ENCODE measurements at places on chromosomes 6 and 20.

DNA sequence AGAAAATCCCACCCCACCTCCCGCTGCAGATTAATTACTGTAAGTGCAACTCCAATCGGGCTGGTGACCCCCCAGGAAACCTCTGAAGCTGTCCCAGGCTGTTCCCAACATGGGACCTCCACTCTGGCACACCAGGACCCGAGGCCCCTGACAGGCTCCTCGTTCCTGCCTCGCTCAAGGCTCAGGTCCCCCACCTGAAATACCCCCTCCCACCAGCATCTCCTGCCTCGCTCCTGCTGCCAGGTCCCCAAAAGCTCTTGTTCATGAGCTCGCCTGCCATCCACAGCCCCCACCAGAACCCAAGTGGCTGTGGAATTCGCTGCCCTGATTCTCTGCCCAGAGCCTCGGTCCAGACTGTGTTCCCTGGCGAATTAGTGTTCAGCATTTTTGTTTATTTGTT lies 26.1 kb downstream of the NPEPL1 start:
- DNase-seq = no peak

DNA sequence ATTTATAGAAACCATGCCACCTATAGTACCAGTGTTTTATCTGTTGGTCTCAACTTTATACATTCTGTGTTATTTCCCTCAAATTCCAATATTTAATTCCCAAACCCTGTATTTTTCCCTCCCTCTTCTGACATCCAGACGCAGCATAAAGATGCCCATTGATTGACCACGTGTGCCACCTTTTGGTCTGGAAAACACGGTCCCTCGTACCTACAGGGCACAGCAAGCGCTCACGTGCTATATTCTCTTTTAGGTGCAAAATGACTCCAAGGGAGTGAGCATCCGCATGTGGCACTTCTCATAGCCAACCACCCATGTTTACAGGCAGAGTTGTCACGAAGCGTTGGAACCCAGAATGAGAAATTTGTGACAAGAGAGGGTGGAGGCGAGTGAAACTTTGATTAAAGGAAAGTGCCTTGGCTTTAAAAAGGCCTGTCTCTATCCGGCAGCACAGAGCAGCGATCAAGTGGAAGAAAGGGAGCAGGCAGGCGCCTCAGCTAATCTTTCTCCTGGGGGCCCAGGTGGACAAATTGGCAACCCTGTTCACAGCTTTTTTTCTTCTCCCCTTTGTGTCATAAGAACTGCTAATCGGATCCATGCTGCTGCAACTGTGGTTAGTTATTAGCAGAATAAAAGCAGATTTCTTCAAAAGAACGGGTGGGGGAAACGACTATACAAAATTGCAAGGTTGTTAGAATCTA lies 225.9 kb downstream of the TMEM242 start:
- DNase-seq = no peak

DNA sequence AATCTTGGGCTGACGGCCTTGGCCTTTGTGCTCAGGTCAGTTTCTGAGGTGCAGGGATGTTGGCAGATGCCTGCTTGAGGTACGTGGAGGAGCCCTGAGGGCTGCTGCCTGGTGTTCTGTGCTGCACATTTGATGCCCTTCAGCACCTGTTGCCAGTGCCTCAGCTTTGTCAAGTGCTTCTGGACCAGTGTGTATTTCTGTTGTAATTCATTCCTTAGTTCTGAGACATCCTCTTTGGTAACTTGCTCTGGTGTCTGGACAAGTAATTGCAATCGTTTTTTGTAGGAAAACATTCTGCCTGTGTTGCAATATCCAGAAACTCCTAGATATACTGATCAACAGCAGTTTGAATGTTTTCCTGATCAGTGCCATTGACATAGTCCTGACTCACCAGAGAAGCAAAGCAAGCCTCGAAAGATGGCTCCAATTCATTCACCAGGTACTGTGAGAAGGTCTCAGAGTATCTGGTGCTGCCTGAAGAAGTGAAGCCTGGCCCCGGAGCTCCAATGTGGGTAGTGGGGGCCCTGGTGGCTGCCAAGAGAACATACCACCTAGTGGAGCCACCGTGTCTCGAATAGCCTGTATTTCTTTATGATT lies 26.7 kb downstream of the ZNF337 start:
- DNase-seq = no peak

DNA sequence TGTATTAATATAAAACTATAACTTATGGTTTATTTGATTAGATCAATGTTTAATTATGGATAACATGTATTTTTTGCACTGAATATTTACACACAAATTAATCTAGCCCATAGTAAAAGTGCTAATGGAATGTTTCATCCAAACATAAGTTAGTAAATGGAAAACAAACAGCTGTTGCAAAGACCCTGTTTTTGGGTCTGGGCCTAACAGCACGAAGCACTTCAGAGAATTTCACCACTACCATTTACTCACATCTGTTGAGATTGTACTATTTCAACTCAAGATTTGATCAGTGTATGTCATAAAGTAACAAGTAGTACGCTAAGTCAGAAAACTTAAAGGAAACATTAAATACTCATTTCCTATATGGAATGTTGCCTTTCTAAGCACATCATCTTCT lies 359.6 kb downstream of the LAMA2 start:
- DNase-seq = no peak

DNA sequence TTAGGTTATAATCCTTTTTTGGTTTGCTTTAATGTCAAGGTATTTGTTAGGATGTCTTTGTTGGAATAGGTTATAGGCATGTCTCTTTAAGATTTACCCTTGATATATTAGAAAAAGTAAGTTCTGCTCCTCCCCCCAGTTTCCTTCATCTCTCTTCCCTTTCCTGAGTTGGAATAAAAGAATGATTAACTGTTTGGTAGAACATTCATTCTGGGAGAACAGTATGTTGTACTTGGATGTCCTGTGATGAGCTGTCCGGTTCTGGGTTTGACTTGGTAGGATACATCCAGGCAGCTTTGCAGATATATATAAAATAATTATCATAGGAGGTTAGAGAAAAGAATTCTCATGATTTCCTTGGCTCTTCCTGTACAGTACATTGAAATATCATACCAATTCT lies 199.6 kb upstream of the RREB1 start:
- no peak for DNase-seq

GRCh38 chr20:36036688-36037087 lies 68.3 kb downstream of the CNBD2 start:
- DNase-seq = no peak

DNA sequence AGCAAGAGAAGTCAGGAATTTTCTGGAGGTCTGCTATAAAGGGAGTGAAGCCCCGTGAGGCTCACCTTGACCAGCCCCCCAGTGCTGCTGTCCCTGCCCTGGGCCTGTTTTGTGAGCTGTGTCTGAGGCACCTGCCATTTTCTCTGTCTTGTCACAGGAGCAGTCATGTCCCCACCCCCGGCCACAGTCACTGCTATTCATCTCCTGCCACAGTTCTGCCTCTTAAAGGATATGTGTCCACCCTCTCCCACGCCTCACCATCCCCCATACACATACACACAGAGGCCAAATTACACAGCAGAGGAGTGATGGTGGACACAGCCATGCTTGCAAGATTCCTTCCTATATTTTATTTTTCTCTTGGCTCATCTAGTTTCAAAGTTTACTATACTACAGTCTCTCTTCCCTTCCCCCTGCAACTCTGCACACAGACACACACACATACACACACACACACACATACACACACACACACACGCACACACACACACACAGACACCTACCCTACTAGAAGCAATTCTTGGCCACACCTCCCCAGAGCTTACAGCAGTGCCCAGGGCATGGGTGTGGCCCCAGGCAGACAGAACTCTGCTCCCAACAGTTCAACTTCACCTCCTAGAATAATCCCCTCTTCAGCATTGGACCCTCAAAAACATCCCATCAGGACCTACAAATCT lies 68.7 kb upstream of the TAB2 start:
- DNase-seq = no peak

- DNase-seq = no peak
These were observed 1.3 kb downstream of the TSPYL1 start for GRCh38 chr6:116278481-116278829.

DNA sequence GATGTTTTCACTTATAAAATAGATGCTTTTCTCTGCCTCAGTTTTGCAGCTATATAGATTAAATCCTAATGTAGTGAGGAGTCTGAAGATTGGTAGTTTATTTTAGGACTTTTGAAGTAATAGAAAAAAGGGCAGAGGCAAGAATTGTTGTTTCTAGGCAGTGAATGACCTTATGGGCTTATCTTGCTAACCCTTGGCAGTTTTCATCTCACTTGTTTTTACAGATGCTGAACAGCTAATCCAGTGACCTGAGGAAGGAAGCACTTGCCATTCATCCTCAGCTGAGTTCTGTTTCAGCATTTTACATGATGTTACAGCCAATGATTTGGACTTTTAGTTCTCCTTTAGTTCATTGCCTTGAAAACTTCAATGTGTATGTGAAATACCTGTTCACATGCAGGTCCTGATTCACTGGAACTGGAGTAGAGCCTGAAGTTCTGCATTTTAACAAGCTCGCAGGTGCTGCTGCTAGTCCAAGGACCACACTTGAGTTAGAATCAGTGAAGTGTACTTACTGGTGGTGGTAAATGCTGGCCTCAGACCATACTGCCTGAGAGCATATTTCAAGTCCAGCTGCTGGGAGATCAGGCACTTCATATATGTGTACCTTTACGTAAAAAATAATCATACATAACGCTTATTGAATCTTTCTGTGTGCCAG lies 86.9 kb downstream of the TULP4 start:
- no peak for DNase-seq

- no peak for DNase-seq
These were observed 231.9 kb downstream of the PKHD1 start for GRCh38 chr6:51855310-51856082.

DNA sequence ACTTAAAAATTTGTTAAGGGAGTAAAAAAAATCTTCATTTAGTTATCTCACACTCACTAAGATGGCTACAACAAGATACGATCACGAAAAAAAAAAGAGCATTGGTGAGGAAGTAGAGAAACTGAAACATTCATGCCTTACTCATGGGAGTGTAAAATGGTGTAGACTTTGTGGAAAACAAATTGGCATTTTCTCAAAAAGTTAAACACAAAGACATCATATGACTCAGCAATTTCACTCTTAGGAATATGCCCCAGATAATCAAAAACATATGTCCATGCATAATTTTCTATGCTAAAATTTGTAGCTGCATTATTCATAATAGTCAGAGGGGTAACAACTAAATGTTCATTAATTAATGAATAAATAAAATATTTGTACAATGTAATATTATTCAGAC lies 120.9 kb upstream of the IRAK1BP1 start:
- DNase-seq = no peak

GRCh38 chr20:50276119-50277063 lies 85.8 kb downstream of the CEBPB start:
- no peak for DNase-seq

- DNase-seq = no peak
These were observed 20.3 kb upstream of the SPDEF start for GRCh38 chr6:34576286-34576955.

GRCh38 chr20:47233333-47234188 lies 122.9 kb downstream of the ZMYND8 start:
- no peak for DNase-seq

GRCh38 chr6:107784669-107785068 lies 39.4 kb downstream of the SCML4 start:
- DNase-seq = no peak

DNA sequence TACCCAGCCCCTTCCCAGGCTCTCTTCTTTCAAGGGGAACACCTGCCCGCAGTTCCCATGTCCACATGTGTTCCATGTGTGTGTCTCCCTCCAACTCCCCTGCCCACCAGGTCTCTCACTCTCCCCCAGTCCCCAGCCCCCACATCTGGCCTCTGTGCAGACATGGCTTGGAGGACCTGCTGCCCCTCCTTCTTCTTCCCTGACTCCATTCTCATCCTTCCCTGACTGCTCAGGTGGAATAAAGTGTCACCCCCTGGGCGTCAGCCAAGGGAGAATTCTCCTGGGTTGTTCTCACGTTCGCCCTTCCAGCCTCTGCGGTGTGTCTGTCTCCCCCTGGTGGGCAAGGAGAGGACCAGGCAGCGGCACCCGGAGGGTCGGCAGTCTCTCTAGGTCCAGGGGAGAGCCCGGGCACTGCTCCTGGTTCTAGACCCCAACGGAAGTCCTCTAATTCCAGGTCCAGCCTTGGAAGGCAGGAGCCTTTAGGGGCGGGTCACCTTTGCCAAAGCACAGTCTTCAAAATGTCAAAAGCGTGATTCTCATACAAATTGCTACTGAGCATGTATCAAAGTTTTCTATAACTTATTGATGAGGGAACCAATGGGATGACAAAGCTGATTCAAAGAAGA lies 50.5 kb downstream of the EBF4 start:
- DNase-seq = peak; percentile 66

- DNase-seq = no peak
These were observed 413.2 kb downstream of the GJA1 start for GRCh38 chr6:121848523-121849255.

GRCh38 chr6:142015011-142015410 lies 117.7 kb upstream of the GJE1 start:
- no peak for DNase-seq

GRCh38 chr6:7617801-7618764 lies 28.1 kb downstream of the SNRNP48 start:
- no peak for DNase-seq

DNA sequence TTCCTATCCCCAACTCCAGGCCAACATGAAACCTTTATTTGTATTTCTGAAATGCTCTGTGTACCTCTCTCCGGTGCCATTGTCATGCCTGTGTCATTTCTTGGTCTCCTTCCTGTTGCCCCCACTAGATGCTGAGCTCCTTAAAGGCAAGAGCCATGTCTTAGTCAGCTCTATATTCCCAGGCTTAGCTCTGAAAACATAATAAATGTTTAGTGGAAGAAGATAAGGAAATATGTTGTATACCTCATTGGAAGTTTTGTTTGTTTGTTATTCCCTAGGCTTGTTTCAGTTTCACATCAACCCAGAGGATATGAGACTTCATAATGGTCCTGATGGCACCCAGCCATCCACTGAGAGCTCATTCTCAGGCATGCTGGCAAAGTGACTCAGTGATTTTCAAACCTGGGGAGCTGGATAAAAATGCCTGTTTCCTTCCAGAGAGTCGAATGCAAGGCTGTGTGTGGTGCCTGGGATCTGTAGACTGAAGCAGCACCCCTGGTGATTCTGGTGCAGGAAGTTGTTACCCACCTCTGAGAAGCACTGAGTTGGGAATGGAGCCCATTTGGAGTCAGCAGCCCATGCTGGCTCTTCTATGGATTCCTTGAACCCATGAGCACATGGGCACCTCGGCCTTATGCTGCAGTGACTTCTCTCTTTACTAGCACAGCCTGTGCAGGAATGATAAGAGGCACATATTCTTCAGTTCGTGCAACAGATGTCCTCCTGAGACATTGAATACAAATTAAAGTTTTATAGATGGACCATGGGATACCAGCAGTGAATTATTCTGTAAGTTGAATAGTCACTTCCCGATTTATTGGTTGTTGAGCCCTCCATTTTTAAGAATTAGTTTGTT lies 205.2 kb downstream of the FARS2 start:
- no peak for DNase-seq

DNA sequence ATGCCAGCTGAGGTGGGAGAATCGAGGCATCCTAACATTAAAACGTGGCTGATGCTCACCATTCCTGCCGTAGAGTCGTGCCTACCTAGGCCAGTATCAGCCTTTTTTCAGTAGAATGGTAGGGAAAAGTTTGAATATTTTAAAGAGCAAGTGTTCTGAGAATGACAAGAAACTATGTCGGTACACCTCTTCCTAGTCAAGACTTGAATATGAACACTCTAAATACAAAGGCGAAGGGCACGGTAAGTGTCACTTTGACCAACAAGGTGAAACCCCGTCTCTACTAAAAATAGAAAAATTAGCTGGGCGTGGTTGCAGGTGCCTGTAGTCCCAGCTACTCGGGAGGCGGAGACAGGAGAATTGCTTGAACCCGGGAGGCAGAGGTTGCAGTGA lies 1.0 kb downstream of the GINM1 start:
- no peak for DNase-seq
